Immature natural killer cell (primary cell): ENCODE measurements at places on chromosomes 2 and 18.

GRCh38 chr2:172181840-172182239 is 79.1 kb upstream of the DLX2 start:
- peaks cover 2% of the 10 kb centered on the region for H3K27me3 ChIP-seq
- no peak for DNase-seq
- H3K4me3 ChIP-seq, result no peak overlapping the region

DNA sequence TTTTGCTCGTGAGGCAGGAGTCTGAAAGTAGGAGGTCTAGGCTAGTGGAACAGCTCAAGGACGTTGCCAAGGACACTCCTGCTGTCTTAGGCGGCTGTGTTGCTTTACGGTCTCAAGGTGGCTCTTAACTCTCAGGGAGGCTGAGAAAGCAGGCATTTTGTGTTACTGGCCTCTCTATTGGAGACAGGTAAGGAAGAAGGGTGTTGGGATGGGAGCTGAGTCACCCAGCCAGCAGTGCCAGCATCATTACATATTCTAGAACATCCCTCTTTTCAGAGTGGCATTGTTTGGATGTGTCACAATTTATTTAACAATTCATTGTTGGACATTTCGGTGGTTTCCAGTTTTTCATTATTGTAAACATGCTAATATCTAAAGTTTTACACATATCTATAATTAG is 30.8 kb upstream of the TMEM214 start:
- H3K27me3 ChIP-seq, result no peaks in the 10 kb centered on the region
- no peak overlapping the region for H3K4me3 ChIP-seq
- DNase-seq, result no peak

GRCh38 chr2:54755641-54756326 is 32.3 kb downstream of the EML6 start:
- H3K4me1 ChIP-seq, result no peaks in the 10 kb centered on the region
- no peaks in the 10 kb centered on the region for H3K36me3 ChIP-seq
- H3K27ac ChIP-seq, result no peak overlapping the region

- H3K27me3 ChIP-seq, result no peaks in the 10 kb centered on the region
- no peaks in the 10 kb centered on the region for H3K4me1 ChIP-seq
- no peak overlapping the region for H3K27ac ChIP-seq
- DNase-seq, result no peak
Observed at GRCh38 chr18:45856531-45856930, 31.1 kb downstream of the SIGLEC15 start.

DNA sequence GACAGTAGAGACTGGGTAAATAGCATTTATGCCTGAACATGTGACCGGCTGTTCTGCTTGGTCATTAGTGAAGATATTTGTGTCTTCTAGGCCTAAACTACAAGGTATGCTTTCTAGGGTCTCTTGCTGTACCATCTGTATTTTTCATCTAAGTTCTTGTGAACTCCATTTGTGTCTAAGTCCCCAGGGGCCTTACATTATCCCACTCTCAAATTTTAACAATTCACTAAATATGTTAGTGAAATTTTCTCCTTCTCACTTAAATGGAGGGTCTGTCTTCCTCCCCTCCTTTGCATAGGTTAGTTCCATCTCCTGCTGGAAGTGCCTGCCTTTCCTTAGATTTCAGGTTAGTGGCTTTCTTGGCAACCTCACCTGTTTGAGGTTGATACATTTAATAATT is 382.6 kb downstream of the RAD51AP2 start:
- H3K4me1 ChIP-seq, result no peaks in the 10 kb centered on the region
- H3K27me3 ChIP-seq, result no peaks in the 10 kb centered on the region
- H3K36me3 ChIP-seq, result no peaks in the 10 kb centered on the region
- H3K4me3 ChIP-seq, result no peak overlapping the region

GRCh38 chr2:29606104-29607037 is 315.0 kb downstream of the ALK start:
- no peak for DNase-seq
- no peaks in the 10 kb centered on the region for H3K4me1 ChIP-seq

DNA sequence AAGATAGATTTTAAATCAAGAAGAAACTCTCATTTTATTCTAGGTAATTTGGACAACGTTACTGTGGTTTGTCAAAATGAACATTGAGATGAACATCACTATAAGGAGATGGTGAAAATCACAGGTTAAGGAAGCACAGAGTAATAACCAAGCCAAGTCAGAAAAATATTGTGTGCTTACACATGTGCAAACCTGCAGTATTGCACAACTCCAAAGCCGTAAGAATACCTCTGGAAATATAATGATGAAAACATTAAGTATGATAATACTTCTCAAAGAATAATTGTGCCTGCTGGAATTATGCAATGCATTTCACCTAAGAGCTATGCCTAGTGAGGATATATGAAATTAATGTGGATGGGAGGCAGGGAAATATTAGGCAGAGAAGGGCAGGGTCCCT is 21.1 kb upstream of the GALNT5 start:
- DNase-seq, result no peak
- no peaks in the 10 kb centered on the region for H3K36me3 ChIP-seq
- peaks cover 5% of the 10 kb centered on the region for H3K27me3 ChIP-seq
- H3K27ac ChIP-seq, result no peak overlapping the region
- no peaks in the 10 kb centered on the region for H3K4me1 ChIP-seq

GRCh38 chr2:232999354-232999753 is 13.7 kb downstream of the NGEF start:
- no peak overlapping the region for H3K4me3 ChIP-seq
- H3K4me1 ChIP-seq, result no peaks in the 10 kb centered on the region
- no peak for DNase-seq
- no peaks in the 10 kb centered on the region for H3K36me3 ChIP-seq
- no peaks in the 10 kb centered on the region for H3K27me3 ChIP-seq
- H3K27ac ChIP-seq, result no peak overlapping the region

DNA sequence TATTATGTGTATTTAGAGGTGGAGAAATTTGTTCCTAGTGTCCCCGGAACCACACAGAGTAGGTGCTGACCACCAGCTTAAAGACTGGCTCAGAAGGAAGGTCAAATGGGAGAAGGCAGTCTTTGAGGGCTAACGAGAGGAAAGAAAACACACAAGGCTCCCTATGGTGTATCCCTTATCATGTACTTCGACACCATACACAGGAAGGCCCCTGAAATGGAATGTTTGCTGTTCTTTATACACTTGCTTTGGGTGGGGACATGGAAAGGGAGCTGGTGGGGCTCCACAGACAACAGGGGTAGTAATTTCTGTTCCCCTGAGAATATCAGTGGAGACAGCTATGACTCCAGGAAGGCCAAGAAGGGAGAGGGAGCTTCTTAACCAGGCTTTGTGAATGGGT is 6.0 kb downstream of the EPAS1 start:
- H3K36me3 ChIP-seq, result no peaks in the 10 kb centered on the region
- DNase-seq, result no peak
- H3K27ac ChIP-seq, result no peak overlapping the region
- H3K27me3 ChIP-seq, result peaks cover 12% of the 10 kb centered on the region
- H3K4me1 ChIP-seq, result peaks cover 33% of the 10 kb centered on the region
- H3K4me3 ChIP-seq, result no peak overlapping the region

DNA sequence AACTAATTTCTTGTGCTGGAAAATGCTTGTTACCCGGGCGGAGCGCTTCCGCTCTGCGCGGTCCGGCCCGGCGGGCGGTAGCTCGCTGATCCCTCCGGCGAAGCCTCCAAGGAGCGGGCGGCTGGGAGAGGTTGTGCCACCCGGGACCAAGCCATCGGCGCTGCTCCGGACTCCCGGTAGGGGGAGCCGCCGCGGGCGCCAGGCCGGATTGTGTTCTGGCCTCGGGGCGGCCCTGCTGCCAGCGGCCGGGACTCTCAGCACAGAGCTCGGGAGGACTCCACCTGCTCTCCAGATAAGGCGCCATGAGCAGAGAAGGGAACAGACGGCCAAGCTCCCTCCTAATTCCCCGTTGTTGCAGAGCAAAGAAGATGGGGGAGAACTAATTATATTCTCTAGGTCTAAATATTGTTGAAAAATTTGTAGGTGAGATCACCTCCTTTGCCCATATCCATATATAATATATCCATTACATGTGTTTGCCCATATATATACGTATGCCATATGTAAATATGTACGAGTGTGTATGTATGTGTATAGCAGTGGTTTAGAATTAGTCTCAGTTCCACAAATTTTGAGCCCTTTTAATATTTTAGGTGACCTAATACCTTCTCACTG is 13.8 kb upstream of the SATB2 start:
- no peaks in the 10 kb centered on the region for H3K36me3 ChIP-seq
- H3K27me3 ChIP-seq, result peaks cover 21% of the 10 kb centered on the region
- no peak overlapping the region for H3K4me3 ChIP-seq
- H3K4me1 ChIP-seq, result peaks cover 5% of the 10 kb centered on the region

DNA sequence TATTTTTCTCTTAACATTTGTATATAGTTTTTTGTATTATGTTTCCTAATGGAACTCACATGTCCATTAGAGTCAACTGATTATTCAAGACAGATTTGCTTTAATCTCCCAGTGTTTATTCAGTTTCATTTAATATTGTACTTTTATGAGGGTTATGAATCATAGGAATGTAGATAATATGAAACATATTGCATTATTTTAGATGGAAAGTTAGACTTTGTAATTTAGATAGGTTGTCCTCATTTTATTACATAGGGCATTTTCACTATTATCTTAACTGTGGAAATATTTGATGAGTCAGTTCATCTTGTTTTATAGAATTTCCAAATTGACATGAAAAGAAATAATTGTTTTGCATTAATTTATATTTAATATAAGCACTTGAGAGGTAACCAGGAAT is 240.8 kb downstream of the PLCL1 start:
- DNase-seq, result no peak
- H3K27me3 ChIP-seq, result peaks cover 3% of the 10 kb centered on the region
- no peak overlapping the region for H3K4me3 ChIP-seq
- no peaks in the 10 kb centered on the region for H3K36me3 ChIP-seq
- peaks cover 6% of the 10 kb centered on the region for H3K4me1 ChIP-seq

GRCh38 chr18:8439055-8439454 is 170.2 kb upstream of the RAB12 start:
- peaks cover 3% of the 10 kb centered on the region for H3K27me3 ChIP-seq
- no peaks in the 10 kb centered on the region for H3K4me1 ChIP-seq
- H3K4me3 ChIP-seq, result no peak overlapping the region
- DNase-seq, result no peak
- H3K36me3 ChIP-seq, result no peaks in the 10 kb centered on the region

GRCh38 chr2:47028846-47029560 is 113.4 kb upstream of the MCFD2 start:
- H3K4me1 ChIP-seq, result no peaks in the 10 kb centered on the region
- H3K27me3 ChIP-seq, result no peaks in the 10 kb centered on the region
- no peak overlapping the region for H3K27ac ChIP-seq
- no peak overlapping the region for H3K4me3 ChIP-seq

DNA sequence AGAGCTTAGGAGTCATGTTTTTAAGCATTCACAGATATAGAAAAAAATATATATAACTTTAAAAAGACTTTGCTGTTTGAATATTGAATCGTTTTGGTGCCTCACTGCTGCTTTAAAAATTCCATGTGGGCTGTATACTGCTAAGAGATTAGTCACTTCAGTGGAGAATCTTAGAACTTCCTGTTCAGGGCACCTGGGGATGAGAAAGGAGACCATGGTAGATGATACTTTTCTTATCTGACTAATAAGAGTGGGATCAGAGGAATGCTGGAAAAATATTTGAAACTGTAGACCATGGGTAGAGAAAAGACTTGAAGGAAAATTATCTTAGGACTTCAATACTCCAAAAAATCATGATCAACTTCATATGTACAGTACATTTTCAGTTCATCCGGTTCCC is 442.2 kb upstream of the SETBP1 start:
- DNase-seq, result no peak
- H3K27me3 ChIP-seq, result peaks cover 5% of the 10 kb centered on the region
- no peaks in the 10 kb centered on the region for H3K4me1 ChIP-seq
- no peaks in the 10 kb centered on the region for H3K36me3 ChIP-seq
- H3K4me3 ChIP-seq, result no peak overlapping the region

DNA sequence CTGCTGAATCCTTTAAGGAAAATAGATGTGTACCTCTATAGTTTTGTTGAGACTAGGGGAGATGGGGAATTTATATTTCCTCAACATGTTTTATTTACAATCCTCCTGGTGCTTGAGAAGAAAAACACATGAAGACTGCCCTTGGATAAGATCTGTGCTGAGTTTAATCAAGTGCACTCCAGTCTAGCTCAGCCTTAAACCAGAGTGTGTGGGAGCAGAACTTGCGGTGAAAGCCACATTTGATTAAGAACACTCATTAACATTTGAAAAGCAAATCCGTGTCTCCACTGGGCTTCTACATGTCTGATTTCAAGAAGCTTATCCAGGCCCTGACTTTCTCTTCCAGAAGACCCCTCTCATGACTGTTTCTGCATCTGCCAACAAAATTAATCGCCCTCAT is 84.8 kb upstream of the ITGA6 start:
- no peaks in the 10 kb centered on the region for H3K36me3 ChIP-seq
- peaks cover 3% of the 10 kb centered on the region for H3K27me3 ChIP-seq
- DNase-seq, result no peak
- H3K4me1 ChIP-seq, result peaks cover 15% of the 10 kb centered on the region
- H3K27ac ChIP-seq, result no peak overlapping the region
- H3K4me3 ChIP-seq, result no peak overlapping the region
